Hematopoietic multipotent progenitor cell treated with erythropoietin and hydrocortisone succinate and interleukin-3 and kit ligand, for 15 days (in vitro differentiated cells): ENCODE measurements at places on chromosomes 3 and 15.

DNA sequence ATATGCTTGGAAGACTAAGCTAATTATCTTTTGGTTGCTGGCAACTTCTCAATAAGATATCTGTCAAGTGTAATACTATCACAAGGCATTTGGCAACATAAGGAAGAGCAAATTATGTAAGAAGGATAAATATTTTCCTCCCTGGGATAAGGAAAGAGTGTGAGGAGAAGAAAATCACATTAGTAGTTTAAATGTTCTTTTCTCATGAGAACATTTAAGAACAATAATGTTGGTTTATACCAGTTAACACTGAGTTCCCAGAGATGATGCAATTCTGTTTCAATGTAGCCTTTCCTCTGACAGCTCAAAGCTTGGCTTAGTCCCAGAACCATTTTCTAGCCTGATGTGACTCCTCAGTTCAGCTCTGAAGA is 66.1 kb upstream of the NPHP3 start:
- DNase-seq: no peak

DNA sequence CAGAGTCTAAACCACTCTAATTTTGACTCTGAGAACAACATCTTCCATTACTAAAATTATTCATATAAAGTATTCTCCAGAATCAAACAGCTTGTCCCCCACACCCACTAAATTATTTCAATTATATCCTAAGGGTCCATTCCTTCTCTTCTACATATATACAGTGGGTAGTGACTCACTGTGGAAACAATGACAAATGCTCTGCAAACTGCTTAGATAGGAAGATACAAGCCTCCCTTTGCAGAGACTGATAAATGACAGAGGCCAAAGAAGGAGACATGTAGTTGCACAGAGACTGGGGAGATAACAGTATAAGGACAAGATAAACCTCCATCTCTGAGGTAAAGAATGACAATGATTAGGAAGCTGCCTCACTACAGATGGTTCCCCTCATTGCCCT is 1087.4 kb downstream of the AGBL1 start:
- no peak for DNase-seq

- DNase-seq: no peak
Observed at GRCh38 chr3:128174675-128175590, 21.7 kb downstream of the EEFSEC start.

DNA sequence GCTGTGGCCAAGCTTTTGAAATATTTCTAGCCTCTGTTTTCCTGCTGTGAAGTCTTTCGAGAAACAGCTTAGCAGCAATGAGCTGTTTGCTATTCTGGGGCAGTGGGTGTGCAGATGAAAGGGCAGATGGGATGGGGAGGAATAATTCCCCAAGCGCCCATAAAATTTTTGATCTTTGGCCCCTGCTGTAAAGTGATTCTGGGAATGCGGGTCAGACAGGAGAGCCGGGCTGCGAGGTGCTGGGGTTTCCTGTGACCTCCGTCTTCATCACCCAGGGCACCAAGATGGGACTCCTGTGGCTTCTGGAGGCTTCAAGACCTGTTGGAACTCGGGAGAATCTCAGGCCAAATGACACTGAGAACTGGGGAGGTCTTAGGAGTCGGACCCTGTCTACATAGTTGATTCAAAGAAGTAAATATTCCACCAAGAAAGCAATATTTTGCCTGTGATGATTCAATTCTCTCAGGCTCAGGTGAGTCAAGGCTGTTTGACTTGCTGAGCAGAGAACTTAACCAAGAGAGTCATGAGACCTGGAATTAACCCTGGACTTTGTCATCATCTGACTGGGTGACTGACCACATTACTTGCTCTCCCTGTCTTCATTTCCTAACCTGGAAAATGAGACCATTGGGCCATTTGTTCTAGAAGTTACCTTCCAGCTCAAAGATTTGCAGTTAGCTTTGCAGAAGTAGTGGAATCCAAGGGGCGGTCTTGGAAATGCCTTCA is 86.4 kb downstream of the POLR2M start:
- DNase-seq: no peak

GRCh38 chr3:143328451-143328850 is 208.9 kb downstream of the CHST2 start:
- DNase-seq: no peak

DNA sequence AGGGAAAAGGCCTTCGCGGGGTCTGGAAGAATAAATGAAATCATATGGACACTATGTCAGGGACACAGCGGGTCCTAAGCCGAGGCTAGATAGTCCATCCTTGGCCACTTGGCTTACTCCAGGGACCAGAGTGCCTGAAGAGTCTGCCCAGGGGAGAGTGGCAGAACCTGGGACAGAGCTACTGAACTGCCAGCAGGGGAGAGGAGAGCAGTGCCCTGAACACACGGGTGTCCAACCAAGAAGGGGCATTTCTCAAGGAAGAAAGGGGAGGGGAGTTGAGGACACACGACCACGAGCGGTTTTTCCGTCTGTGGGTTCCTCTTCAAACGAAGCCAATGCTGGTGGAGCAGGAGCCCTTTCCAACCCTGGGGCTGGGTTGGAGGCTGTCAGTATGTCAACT is 1.0 kb downstream of the ACAN start:
- DNase-seq: no peak

DNA sequence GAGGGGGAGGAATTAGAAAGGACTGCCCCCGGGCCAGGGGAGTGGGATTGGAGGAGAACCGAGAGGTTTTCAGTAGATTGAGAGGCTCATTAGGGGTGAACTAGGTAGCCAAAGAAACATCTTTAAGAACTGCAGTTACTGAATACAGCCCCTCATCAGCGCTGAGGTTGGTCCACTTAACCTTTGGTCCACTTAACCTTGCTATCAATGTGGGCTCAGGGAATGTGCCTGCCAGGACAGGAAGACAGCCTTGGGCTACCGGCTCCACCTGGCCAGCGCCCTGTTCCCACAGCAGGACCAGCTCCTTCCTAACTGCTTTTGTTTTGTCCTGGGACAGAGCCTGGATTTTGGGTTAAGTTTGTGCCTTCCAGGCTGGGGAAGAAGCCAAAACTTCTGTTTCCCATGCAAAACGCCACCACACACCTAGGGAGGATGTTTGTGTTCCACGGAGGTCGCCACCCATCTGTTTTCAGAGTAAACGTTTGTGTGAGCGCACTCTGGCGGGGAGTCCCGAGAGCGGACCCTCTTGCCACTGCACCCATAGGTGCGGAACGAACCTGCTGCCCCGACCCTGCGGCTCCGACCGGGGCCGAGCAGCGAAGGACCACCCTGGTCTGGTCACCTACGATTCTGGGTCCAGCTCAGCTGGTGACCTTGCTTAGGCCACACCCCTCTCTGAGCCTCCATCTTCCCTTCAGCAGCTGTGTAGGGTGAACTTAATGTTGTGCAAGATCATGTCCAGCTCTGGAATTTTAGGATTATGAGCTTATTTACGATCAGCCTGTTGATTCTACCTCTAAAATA is 107.4 kb downstream of the VGLL4 start:
- DNase-seq: no peak

- no peak for DNase-seq
Observed at GRCh38 chr3:143241481-143241951, 121.9 kb downstream of the CHST2 start.

- DNase-seq: peak; percentile 74
Observed at GRCh38 chr3:186614597-186615483, 2.0 kb downstream of the AHSG start.

GRCh38 chr3:33377489-33377888 is 62.7 kb downstream of the UBP1 start:
- DNase-seq: no peak
